ENCODE measurements at places on chromosomes 4 and X. TPM values are rescaled to one million over a fixed set of nuclear protein-coding genes. Genes with fewer than 3 reads are reported as not detected.

Gene CFAP47
- 5.6 TPM for total RNA-seq

Gene RTL9
- total RNA-seq, result 0.63 TPM

Gene HS6ST2
- total RNA-seq, result 5.3 TPM

Gene WDFY3
- total RNA-seq, result 355 TPM

Gene SLC25A53
- total RNA-seq, result 17.5 TPM

Gene C4orf50
- 28.2 TPM for total RNA-seq

Gene F11
- not detected for total RNA-seq

Gene MCUB
- 31.0 TPM for total RNA-seq
